ENCODE measurements at places on chromosomes 4 and X.

DNA sequence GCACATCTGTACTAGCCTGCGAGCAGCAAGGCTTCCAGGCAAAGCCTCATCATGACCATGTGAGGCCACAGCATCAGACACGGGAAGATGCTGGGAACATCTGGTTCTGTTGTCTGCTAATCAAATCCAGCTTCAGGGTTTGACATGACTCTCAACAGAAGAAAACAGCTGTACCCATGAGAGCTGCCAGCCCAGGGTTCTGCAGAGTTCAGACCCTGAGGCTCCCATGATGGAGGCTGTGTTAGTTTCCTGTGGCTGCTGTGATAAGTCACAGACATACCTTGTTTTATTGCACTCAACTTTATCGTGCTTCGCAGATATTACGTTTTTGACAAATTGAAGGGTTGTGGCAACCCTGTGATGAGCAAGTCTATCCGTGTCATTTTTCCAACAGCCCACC lies 37.5 kb downstream of the JAKMIP1 start:
- no peak for DNase-seq

- no peak for DNase-seq
Measured at GRCh38 chr4:79197275-79198009, 128.4 kb downstream of the NAA11 start.

DNA sequence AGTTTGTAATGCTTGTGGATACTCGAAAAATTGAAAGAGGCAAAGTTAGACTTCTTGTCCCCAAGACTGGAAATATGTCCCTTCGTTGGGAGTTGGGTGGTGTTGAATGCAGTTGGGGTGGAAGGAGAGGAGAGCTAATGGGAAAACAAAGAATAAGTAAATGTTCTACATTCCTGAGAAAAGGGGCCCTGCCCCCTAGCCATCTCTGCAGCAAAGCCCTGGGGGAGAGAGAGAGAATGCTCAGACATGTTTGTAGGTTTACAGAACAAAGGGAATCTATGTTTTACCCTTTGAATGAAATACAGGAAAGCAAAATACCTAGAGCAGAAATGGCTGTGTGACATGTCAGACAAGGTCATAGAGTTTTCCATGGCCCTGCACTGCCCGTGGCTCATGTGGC lies 88.1 kb downstream of the RASL11B start:
- DNase-seq = peak; percentile 17

- no peak for DNase-seq
Measured at GRCh38 chr4:80202741-80203553, 5.6 kb downstream of the PRDM8 start.

DNA sequence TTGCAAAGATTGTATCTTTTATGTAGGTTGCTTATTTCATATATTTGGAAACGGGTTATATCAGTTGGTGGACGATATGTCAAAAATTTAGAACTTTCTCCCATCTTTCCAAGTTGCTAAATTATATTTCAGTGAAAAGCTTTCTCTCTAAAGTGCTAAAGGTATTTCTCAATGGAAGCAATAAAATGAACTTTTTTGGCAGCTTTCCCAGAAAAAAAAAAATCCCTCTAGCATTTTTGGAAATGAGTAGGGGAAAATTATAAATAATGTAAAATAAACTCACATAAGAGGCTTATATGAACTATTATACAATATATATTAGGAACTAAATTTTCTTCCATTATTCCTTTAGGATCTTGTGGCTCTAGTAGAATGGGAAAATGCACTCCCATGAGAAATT lies 152.2 kb downstream of the GRID2 start:
- DNase-seq = no peak

DNA sequence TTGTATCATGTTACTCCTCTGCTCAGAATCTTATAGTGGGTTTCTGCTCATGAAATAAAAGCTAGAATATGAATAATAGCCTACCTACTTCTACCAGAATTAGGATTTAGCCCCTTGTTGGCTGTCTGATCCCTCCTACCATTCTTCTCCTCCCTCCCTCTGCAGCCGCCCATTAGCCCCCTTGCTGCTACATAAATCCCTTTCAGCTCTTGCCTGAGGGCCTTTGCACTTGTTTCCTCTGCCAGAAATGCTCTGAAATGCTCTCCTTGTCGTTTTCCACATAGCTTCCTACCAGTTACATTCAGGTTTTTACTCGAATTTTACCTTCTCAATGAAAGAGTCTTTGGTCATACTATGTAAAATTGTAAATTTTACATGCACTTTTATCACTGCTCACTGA lies 159.2 kb downstream of the ADGRL3 start:
- no peak for DNase-seq

- no peak for DNase-seq
Measured at GRCh38 chrX:46918434-46918833, 6.2 kb downstream of the JADE3 start.

DNA sequence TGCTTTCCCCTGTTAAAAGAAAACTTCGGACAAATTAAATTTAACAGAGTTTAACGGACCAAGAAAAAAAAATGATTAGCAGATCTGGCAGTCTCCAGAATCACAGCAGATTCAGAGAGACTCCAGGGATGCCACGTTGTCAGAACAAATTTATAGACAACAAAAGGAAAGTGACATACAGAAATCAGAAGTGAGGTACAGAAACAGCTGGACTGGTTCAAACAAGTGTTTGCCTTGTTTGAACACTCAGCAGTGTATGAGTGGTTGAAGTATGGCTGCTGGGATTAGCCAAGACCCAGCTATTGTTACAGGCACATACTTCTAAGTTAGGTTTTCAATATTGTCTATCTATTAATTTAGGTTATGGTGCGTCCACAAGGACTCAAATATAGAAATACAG lies 19.1 kb downstream of the PIR start:
- DNase-seq = no peak

DNA sequence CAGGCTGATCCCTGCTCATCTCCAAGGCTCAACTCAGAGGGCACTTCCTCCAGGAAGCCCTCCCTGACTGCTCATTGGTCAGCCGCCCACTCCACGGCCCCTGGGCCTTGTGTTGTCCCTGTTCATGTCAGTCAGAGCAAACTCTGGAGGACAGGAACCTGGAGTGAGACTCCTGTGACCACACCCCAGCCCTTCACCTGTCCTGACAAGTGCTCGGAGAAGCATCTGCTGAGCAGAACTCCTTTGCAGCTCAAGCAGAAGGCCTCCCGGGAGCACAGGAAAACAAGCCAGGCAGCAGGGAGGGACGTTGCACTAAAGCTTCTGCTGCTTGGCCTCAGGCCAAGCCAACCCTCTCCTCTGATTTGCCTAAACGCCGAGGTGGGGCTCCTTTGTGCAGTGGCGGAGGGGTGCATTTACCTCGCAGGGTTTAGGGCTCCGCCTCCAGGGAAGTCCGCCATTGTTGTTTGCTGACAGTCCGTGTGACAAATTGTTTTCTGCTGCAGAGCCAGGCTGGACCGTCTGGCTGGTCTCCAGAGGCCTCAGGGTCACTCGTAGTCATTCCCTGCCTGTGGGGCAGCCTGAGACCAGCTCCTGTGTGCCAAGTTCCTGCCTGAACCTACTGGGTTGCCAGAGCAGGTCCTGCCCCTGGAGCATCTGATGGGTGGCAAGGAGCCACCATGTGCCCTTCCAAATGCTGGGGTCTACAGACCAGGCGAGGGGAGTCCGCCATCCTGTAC lies 61.8 kb downstream of the C4orf50 start:
- DNase-seq = no peak

- DNase-seq = no peak
Measured at GRCh38 chr4:6620891-6621555, 19.5 kb upstream of the MRFAP1 start.

- DNase-seq = no peak
Measured at GRCh38 chr4:125741825-125742452, 427.2 kb downstream of the FAT4 start.

DNA sequence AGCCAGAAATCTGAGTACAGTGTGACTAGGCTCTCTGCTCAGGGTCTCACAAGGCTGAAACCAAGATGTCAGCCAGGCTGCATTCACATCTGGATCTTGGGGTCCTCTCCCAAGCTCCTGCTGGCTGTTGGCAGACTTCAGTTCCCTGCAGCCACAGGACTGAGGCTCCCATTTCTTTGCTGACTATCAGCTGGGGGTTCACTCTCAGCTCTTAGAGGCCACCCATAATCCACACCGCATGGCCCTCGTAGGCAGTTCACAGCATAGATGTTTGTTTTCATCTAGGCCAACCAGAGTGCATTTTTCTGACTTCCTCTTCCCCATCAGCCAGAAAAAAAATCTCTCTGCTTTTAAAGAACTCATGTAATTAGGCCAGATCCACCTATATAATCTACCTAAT lies 8.2 kb upstream of the WDR44 start:
- no peak for DNase-seq

- no peak for DNase-seq
Measured at GRCh38 chrX:79231662-79232061, 87.2 kb downstream of the GPR174 start.

GRCh38 chr4:48173056-48173991 lies 39.3 kb upstream of the TXK start:
- no peak for DNase-seq

DNA sequence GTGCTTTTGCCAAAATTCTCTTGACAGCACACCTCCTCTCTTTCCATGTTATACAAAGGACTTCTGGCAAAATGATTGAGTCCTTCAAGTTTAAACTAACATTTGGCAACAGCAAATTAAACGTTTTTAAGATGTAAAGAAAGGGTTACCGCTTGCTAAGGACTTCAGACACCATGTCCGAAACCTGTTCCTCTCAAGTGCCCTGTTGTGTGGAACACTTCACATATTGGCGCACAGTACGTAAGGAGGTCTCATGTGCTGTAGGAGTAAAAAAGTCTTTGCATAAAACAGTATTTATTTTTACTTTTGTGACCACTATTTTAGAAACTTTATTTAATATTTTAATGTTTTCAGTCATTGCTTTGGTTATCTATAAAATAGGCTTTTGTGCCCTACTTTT lies 33.7 kb upstream of the HPRT1 start:
- no peak for DNase-seq

- DNase-seq = no peak
Measured at GRCh38 chrX:102767287-102767686, 46.7 kb downstream of the GPRASP3 start.

DNA sequence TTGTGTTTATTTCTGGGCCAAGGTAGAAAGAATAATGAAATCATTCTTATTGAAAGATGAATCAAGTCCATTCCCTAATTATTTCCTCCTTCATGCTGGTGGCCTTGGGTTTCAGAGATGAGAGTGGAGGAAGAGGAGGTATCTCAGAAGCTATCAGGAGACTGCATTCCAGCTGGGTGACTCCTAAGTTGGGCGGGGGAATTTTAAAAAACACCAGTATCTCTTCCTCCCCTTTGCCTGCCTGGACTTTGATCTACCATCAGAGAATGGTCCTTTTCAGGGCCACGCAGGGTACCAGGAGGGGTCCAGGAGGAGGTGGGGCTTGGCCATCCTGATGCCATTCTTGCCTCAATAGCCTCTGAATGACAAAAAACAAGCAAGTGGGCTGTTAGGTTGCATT lies 104.4 kb downstream of the ASMT start:
- DNase-seq = no peak

- no peak for DNase-seq
Measured at GRCh38 chrX:48789366-48790220, 3.2 kb downstream of the GATA1 start.

- no peak for DNase-seq
Measured at GRCh38 chrX:24063488-24063887, 8.7 kb downstream of the EIF2S3 start.

- DNase-seq = no peak
Measured at GRCh38 chrX:10047631-10048030, 80.5 kb downstream of the CLDN34 start.

DNA sequence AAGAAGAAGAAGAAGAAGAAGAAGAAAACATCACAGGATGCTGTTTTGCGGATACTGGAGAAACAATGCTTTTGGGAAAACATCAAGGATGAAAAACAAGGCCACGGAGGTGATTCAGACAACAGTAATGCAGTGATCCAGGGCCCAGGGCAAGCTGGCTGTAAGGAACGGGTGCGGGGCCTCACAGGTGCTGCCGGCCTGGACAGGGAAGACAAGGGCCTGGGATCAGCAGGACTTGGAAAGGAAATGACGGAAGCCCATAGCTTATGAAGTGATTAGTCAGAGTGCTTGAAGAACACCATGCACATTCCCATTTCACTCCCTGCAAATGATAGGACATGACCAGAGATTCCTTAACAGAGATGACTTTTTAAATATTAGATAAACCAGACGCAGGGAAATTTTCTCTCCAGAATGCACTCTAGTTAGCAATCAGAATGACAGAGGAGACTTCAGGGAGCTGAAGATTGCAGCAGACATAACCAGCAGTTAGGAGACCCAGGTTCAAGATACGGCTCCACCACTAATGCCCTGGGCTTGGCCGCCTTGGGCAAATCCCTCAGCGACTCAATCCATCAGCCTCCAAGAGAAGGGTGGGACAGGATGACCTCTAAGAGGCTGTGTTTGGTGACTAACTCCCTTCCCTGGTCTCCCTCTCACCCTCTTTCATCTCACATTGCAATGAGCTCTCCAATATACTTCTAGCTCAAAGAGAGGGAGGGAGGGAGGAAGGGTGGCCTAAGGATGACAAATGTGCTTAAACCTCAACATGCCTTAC lies 54.1 kb downstream of the APBB2 start:
- peak; percentile 27 for DNase-seq

Measured in H1 (cell line).